ENCODE measurements at places on chromosomes 2 and 18.

DNA sequence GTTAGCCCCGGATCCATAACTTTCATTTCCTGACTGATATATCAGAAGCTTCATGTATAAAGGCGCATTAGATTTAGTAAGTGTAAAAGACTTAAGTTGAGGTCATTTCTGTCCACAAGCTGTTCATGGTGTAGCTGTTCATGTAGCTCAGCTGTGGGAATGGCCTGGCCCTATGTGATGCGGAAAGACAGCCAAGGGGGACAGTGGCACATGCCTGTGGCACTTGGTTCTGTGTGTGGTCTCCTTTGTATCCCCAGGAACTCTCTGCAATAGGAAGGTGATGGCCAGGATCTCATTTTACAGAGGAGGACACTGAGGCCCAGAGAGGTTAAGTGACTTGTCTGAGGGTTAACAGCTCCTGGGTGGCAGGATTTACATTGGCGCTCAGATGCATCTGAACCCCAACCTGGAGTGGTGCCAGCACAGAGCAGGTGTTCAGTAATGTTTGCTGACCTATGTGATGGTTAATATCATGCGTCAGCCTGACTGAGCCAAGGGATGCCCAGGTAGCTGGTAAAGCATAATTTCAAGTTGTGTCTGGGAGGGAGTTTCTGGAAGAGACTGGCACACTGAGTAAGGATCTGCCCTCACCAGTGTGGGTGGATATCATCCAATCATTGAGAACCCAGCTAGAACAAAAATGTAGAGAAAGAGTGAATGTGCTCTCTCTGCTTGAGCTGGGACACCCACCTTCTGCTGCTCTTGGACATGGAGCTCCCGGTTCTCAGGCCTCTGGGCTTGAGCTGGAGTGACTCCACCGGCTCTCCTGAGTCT, 25.4 kb downstream of the HPCAL1 start:
- DNase-seq = no peak

GRCh38 chr18:64100116-64100922, 48.6 kb downstream of the LINC00305 start:
- DNase-seq = no peak

DNA sequence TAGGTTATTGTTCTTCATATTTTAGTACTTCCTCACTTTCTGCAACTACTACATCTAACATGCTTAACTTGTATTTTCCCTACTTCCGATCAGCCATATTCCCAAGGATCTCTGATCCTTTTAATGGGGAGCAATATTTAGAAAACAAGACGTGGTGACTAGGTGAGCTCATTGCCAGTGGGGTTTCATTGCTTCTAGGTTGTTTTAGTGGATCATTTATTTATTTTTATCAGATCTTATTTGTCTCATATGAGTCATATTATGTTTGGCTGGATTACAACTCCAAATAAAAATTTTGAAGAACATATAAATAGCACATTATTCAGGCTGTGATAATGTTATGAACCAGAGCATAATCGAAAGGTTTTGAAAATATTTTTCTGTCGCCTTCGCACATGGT, 480.9 kb upstream of the TMEFF2 start:
- DNase-seq = no peak

DNA sequence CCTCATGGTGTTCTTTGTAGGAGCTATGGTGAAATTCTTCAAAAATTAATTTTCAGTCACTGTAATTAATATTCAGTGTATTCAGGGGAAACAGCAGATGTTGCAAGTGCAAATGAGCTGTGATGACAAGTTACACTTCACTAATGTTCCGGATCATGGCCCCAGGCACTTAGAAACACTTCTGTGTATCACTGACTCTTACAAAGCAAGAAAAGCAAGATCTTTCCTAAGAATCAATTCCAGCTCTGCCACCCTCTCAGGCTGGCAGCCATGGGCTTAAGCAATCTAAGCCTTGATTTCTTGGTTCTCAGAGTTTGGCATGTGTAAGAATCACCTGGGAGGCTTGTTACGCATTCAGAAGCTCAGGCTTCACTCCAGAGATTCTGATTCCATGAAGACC, 78.0 kb downstream of the MARCHF4 start:
- no peak for DNase-seq

GRCh38 chr18:71842666-71843065, 701.5 kb downstream of the CBLN2 start:
- no peak for DNase-seq

GRCh38 chr2:196959281-196959680, 32.8 kb upstream of the PGAP1 start:
- DNase-seq = no peak

GRCh38 chr2:219001577-219002394, 8.6 kb upstream of the CRYBA2 start:
- DNase-seq = peak; percentile 45

GRCh38 chr18:12027046-12027445, 45.7 kb downstream of the IMPA2 start:
- DNase-seq = no peak
